ENCODE measurements at places on chromosomes 6 and 20. TPM values are rescaled to one million over a fixed set of nuclear protein-coding genes. Genes with fewer than 3 reads are reported as not detected.

- DNase-seq, result no peak
These were observed 202.0 kb downstream of the CDH4 start for GRCh38 chr20:61454053-61454452.

PBOV1 gene
- total RNA-seq, result not detected

- peak; percentile 71 for DNase-seq
These were observed at the start of gene GTF3C6 for GRCh38 chr6:110958329-110959192. Gene GTF3C6, plus strand, starts transcription at chr6:110958706. Its CDS starts 64 bp downstream, at chr6:110958770.

DNA sequence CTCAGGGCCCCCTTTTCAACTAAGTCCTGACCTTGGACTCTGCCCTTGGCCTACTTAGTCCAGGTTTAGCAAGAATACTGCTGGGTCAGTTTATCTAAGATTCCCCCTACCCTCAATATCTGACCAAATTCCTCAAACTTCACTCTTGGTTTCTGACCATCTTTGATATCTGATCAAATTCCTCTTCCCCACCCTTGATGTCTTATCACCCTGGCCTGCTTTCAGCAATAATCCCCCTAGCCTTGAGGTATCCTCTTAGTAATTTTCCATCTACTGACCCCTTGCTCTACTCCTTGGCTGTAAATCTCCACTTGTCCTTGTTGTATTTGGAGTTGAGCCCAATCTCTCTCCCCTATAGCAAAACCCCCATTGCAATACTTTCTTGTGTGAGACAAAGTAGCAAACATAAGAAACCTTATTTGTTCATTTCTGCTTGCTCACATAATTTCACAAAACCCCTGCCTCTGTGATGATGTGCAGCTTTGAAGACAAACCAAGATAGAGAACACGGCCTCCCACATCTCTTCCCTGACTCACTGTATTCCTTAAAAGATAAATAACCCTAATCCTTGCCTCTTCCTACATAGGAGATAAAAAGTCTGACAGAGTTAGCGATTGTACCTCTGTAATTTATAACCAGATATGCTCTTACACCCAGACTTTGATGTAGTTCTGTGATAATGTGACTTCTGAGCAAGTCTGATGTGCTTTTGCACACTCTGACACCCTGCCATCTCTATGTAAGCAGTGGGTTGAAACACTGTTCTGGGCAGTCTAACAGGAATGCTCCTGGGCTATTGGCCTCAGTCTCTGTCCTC, 13.8 kb upstream of the IYD start:
- DNase-seq, result no peak

CCN2 gene
- 33.5 TPM for total RNA-seq
